ENCODE measurements at places on chromosomes 12 and 14. TPM values are rescaled to one million over a fixed set of nuclear protein-coding genes. Genes with fewer than 3 reads are reported as not detected.

DNA sequence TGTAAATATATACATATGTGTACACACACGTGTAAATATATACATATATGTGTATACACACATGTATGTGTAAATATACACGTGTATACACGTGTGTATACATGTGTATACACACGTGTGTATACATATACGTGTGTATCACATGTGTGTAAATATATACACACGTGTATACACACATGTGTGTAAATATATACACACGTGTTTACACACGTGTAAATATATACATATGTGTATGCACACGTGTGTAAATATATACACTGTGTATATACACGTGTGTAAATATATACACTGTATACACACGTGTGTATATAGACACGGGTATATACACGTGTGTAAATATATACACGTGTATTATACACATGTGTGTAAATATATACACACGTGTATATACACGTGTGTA, 71.7 kb downstream of the RPAP3 start:
- no peak for DNase-seq

GRCh38 chr14:35242599-35243311, 49.4 kb upstream of the PSMA6 start:
- DNase-seq: no peak

DNA sequence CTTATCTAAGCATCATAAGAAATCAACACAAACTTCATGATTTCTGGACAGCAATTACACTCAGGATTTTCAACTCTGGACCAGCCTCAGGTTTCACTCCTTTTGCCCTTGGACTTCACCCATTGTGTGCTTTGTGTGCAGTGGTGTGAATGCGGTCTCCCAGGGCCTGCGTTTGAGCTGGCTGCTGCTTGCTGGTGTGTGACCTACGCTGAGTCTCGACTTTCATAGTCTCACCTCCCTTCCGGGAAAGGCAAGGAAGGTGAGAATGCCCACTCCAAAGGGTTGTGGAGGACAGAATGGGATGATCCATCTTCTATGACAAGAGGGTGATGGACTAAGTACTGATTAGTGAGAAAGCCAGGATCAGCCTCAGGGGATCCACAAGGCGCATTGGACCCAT, 228.8 kb downstream of the C12orf75 start:
- DNase-seq: no peak

GRCh38 chr12:51636581-51636980, 45.5 kb downstream of the SCN8A start:
- DNase-seq: no peak

- no peak for DNase-seq
Observed at GRCh38 chr12:6396031-6396430, 12.1 kb downstream of the LTBR start.

DNA sequence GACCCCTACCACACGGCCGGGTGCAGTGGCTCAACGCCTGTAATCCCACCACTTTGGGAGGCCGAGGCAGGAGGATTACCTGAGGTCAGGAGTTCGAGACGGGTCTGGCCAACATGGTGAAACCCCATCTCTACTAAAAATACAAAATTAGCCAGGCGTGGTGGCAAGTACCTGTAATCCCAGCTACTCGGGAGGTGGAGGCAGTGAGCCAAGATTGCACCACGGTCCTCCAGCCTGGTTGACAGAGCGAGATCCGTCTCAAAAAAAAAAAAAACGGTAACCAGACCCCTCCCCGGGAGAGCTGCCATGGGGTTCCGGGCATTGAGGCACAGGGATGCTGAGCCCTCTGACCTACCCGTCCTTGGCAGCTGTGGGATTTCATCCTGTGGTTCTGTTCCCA, 21.8 kb downstream of the BCL7A start:
- DNase-seq: no peak

DNA sequence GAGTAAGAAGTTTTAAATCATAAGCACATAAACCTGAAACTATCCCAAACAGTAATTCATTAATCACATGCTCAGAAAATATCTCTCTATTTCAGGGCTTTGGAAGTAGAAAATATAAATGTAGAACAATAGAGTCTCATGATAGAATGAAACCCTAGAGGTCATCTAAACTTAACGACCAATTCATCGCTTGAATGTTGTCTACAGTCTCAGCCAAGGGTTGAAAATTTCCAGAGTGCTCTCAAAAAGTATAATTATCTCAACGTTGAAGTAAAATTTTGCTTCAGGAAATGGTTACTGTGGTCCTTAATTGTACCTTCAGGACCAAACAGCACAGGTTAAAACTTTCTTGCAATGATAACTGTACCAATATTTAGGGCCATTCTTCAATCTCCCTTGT, 1053.6 kb upstream of the SEL1L start:
- no peak for DNase-seq

- no peak for DNase-seq
Observed at GRCh38 chr14:37641117-37641516, 45.7 kb downstream of the TTC6 start.

DNA sequence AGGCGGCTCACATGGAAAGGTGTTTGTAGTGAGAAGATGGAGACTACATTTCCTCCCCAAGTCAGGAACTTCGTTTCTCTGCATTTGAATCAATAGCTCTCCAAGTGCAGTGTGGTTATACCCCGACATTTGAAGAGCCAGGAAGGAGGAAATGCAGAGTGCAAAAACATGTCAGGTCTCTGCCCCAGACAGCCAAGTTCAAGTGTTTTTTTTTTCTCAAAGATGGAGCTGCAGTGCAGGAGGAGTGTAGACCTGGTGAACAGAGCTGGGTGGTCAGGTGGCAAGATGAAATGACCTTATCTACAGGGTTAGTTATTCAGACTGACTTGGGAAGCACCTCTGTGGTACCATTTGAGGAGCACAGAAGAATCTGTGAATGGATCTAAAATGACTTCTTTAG, 21.3 kb downstream of the MLXIP start:
- no peak for DNase-seq

LRRC10 gene
- not detected for polyA plus RNA-seq

Measured in GM12878 (cell line).